ENCODE measurements at places on chromosomes 2 and 18.

DNA sequence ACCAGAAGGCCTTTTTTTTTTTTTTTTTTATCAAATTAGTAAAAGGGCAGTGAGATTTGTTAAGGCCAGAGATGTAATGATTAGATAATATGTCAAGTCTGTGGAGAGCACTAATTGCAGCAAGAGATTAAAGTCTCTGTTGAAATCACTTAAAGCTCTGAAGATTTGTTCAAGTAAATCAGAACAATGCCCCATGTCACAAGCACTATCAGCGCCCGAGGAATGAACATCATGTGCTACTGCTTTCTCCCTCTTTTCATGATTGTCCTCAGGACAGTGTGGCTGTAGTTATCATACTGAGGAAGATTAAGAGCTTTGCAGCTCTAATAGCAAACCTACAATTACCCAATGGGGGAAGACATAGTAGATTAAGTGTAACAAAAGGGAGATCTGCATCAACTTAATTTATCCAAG lies 71.1 kb downstream of the TDRD15 start:
- no peak for DNase-seq

- no peak for DNase-seq
These were observed 76.0 kb downstream of the EMX1 start for GRCh38 chr2:72993147-72993932.

DNA sequence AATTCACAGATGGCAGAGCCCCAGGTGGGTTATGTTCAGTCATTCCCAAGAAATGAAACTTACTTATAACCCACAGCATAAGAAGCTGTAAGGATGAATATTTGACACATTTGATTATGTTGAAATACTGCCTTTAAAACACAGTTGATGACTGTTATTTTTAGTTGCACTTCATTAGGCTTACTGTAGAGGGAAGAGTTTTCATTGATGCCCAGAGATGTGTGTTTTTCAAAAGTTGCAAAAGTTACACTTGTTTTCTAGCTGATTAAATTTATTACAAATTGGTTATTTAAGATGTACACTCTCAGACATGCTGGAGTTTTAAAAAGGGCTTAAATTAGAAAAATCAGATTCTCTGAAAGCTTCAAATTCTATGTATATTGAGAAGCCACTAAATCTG lies 506.1 kb downstream of the PARD3B start:
- DNase-seq, result no peak

- DNase-seq, result no peak
These were observed 187.1 kb downstream of the HDAC4 start for GRCh38 chr2:239213643-239214101.

DNA sequence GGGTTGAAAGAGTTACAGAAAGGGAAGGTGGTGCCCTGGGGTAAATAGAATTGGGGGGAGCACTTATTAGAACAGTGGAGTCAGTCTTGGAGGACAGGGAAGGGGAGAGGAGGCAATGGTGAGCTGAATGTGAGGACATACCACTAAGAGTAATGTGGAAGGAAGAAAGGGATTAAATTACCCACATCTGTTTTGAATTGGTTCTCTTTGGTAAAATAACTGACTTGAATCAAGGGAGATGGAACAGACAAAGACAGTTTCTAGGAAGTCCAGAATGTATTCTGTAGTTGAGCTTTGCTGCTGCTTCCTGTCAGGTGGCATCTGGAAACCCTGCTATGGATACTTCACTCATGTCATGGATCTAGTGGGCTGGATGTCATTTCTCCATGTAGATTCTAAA lies 6.7 kb downstream of the SETBP1 start:
- DNase-seq, result no peak

DNA sequence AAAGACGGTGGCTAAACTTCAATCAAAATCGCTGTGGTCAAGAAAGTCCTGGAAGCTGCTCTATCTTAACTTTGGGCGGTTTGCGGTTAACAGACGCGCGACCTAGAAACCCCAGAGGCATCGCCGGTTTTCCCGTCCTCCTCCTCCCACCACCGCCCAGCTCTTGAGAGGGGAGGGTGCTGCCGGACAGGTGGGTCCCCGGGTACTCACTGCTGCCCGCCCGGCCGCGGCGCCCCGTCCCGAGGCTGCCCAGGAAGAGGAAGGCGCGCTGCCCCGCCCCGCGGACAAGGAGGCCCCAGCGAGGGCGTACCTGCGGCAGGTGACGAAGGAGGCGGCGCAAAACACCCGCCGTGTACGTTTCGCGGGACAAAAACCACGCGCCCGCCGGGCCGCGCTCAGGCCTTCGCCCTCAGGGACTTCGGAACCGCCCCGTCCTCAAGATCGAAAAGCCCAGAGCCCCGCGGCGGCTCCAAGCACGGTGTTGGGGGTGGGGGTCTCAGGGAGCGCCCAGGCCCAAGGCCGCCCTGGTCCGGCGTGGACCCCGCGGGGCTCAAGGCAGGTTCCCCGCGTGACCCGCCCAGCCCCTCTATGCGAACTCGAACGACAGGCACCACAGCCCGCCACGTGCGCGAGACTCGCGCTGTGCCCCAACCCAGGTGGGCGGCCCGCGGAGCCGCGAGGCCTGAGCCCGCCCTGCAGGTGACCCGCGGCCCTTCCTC lies at the start of gene SH3YL1:
Gene SH3YL1 (minus strand): TSS at position 259 of the 719 bp plus-strand sequence. CDS start 48 bp downstream, at position 211.
- DNase-seq, result no peak

DNA sequence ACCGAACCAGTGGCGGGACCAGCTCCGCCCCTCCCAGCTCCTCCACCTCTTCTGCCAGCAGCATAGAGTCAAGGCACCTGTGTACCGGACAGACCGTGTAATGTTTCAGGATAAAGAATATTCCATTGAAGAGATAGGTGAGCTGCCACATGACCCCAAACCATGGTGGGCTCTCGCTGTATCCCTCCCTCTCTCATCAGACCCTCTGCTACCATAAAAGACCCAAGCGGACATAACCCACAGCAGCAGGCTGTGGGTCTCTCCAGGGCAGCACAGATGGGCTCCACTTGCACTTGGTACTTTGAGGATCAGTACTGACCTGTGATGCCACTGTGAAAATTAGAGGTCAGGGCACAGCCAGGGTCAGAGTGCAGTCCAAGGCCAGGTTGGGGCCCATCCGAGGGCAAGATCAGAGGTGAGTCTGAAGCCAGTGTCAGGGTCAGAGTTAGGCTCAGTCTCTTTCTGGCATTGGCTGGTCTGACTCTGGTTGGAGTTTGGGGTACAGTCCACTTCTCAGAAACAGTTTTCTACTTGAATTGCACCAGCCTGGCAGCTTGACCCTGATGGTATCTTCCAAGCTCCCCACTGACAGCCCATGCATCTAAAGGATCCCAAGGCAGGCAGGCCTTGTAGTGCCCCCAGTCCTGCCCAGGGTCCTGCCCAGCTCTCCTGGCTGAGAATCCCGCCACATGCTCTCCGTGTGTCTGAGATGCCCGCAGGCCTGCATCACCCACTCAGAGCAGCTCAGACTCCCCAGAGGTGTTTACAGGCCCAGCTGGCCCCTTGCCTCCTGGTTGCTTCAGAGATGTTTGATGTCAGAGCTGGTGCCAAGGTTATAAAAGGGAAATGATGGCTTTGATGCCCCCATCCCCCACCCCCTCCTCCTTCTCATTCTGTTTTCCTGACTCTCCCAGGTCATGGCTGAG lies 212.1 kb downstream of the DYSF start:
- DNase-seq, result no peak

All from AG04450 (cell line).